Choroid plexus epithelial cell (primary cell): ENCODE measurements at places on chromosomes 2 and 18.

DNA sequence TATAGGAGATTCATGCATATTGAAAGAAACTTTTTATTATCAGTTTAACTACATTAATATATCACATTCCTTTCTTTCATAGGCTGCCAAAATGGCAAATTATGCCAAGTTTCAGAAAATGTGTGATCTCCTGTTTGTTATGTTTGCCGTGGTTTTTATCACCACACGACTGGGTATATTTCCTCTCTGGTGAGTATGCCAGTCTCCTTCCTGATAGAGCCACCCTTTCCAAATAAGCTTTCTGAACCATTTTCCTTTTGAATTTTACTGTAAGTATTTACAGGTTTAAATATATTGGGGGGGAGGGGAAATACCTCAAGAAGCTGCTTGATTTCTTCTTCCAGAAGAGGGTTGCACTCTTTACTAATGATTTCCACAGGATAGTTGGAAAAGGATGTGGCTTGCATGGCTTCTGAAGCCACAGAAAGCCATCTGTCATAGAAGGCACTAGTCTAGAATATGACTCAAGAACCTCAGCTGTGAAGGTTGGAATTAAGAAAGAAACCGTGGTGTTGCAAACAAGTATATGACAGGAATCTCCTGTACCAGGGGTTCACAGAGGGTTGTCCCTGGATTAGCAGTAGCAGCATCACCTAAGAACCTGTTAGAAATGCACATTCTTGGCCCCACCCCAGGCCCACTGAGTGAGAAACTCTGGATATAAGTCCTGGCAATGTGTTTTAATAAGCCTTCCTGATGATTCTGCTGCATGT lies 84.5 kb upstream of the NOSTRIN start:
- DNase-seq: no peak

DNA sequence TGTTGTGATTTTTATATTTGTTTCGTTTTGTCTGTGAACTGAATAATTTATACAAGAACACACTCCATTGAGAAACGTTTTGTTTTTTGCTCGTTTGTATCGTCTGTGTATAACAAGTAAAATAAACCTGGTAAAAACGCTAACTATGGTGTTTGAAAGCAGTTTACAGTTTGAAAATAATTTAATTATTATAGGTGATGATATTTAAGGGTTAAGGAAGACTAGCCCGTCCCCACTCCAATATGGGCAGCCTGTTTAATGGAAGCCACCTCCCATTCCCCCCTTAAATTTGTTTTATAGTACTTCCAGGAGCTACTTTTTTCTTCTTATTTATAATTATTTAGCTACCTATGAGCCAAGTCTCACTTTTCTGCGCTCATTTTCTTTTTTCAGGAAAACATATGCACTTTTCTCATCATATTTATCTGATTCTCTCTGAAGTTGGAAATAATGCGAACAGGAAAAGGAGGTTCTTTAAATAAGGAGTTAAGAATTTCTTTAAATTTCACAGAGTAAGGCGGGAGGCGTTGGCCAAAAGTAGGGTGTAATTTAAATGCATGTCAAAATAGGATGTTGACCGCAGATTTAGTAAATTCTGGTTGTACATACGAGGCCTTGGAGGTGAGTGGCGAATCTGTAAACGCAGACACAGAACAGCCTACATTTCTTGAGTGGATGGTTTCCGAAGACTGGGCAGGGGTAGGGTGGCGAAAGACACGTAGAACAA lies 9.8 kb downstream of the TBR1 start:
- no peak for DNase-seq

DNA sequence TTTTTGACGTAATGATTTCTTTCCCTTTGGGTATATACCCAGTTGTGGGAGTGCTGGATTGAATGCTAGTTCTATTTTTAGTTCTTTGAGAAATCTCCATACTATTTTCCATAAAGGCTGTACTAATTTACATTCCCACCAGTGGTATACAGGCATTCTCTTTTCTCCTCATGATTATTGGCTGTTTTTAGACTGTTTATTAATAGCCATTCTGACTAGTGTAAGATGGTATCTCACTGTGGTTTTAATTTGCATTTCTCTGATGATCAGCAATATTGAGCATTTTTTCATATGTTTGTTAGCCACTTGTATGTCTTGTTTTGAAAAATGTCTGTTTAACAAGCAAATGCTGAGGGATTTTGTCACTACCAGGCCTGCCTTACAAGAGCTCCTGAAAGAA lies 9.2 kb upstream of the CD28 start:
- no peak for DNase-seq

GRCh38 chr2:54139210-54139609 lies 23.8 kb downstream of the ACYP2 start:
- DNase-seq: no peak

GRCh38 chr2:241190291-241190981 lies 2.0 kb downstream of the ANO7 start:
- no peak for DNase-seq

- DNase-seq: no peak
Observed at GRCh38 chr2:19990416-19990728, 467 bp upstream of the WDR35 start.

- no peak for DNase-seq
Observed at GRCh38 chr2:72915907-72916742, 1.2 kb upstream of the EMX1 start.

- DNase-seq: peak; percentile 4
Observed at GRCh38 chr2:103789381-103790095, 1027.7 kb downstream of the TMEM182 start.

GRCh38 chr2:210965472-210965871 lies 409.1 kb downstream of the CPS1 start:
- peak; percentile 41 for DNase-seq
